ENCODE measurements at places on chromosomes 5 and 9. TPM values are rescaled to one million over a fixed set of nuclear protein-coding genes. Genes with fewer than 3 reads are reported as not detected.

Gene OMD
- not detected for total RNA-seq

Gene FOXI1
- not detected for total RNA-seq

Gene LCN9
- not detected for total RNA-seq

Gene PCDHGA12
- total RNA-seq, result 9.1 TPM

Gene SPEF2
- 2.2 TPM for total RNA-seq

Gene NUTM2F
- not detected for total RNA-seq

Gene NMUR2
- not detected for total RNA-seq

Gene GPSM1
- total RNA-seq, result 27.4 TPM

Gene KIAA0825
- total RNA-seq, result 3.0 TPM

Gene LCNL1
- total RNA-seq, result 3.4 TPM

Gene RAB14
- total RNA-seq, result 17.2 TPM

Gene WDR70
- total RNA-seq, result 38.4 TPM

Gene C5
- total RNA-seq, result 4.5 TPM

Gene PFN3
- not detected for total RNA-seq

Gene ZNF354C
- 7.7 TPM for total RNA-seq

Gene CTXN3
- total RNA-seq, result not detected

Gene GAPVD1
- 34.1 TPM for total RNA-seq

Gene PCDHGC3
- total RNA-seq, result 38.1 TPM

Gene IL33
- total RNA-seq, result 202 TPM

Gene CRAT
- 35.3 TPM for total RNA-seq

Gene IL31RA
- 0.71 TPM for total RNA-seq

Gene ADAM19
- total RNA-seq, result 25.0 TPM

Gene SMIM32
- not detected for total RNA-seq

Gene DNM1
- total RNA-seq, result 9.6 TPM

Gene CCL27
- total RNA-seq, result not detected

Gene DEPDC1B
- total RNA-seq, result 1.1 TPM

Gene ANKRD31
- 0.14 TPM for total RNA-seq

Gene SHC3
- 24.0 TPM for total RNA-seq

Gene PHYKPL
- total RNA-seq, result 32.9 TPM

Gene ELP1
- total RNA-seq, result 27.4 TPM

Gene RBM22
- 15.2 TPM for total RNA-seq

Gene DOCK8
- under 0.01 TPM for total RNA-seq

Gene INSL6
- not detected for total RNA-seq

Gene FBP2
- total RNA-seq, result not detected

Gene SLCO6A1
- not detected for total RNA-seq

Gene LCN6
- total RNA-seq, result not detected

Gene PHYHD1
- 6.4 TPM for total RNA-seq

Gene SPDL1
- total RNA-seq, result 11.8 TPM

Gene SLC6A18
- total RNA-seq, result not detected

Gene CCDC187
- under 0.01 TPM for total RNA-seq

Gene NUTM2G
- not detected for total RNA-seq

Gene PCDHA1
- total RNA-seq, result under 0.01 TPM

Gene DMRT2
- under 0.01 TPM for total RNA-seq

Gene COL15A1
- 164 TPM for total RNA-seq
